Inflammatory macrophage (primary cell): ENCODE measurements at places on chromosomes 3 and 15.

- no peak for DNase-seq
Observed at GRCh38 chr3:119084371-119085069, 49.9 kb upstream of the IGSF11 start.

DNA sequence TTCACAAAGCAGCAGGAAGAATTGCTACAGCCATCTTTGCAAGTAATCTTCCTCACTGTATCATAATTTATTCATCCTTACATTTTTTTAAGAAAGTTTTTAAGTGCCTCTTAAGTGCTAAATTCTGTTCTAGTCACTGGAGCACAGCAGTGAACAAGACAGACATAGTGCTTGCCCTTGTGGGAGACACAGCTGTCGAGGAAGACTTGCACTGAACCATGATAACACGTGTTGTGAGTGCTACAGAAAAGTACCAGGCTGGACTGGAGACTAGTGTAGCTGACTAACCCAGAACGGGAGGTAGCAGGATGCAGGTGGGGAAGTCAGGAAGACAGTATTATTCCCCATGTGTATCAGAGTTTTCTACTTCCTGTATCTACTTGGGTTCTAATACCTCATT, 300.6 kb downstream of the TBL1XR1 start:
- DNase-seq: no peak

DNA sequence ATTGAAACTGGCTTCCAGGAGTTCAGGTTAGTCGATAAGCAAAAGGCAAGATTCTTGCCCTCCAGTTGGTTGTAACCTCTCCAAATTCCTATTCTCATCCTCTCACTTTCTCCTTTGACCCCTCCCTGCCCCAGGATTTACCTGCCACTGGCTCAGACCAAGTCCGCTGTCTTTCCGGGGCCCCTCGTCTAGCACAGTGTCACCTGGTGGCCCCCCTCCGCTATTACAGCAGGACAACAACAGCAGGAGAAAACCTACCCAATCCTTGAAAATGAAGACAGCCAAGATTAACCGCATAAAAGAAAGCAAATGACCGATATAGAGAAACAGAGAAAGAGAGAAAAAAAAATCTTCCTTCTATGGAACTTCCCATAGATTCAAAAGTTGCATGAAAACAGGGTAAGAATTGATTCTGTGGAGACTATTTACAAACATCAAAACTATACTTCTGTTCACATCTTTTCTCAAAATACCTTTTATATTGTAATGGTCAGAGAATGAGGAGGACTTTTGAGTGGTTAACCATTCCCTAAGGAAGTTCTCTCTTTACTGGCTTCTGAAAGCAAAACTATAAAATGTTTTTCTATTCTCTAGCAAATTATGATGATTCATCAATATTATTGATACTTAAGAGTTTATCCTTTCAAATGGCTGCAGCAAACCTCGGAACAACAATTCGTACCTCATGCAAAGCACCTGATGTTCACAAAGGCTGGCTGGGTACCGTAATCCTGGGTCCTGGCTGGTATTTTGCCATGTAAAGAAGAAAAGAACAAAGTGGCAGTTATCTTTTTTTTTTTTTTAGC, 10.0 kb upstream of the ST8SIA2 start:
- no peak for DNase-seq

DNA sequence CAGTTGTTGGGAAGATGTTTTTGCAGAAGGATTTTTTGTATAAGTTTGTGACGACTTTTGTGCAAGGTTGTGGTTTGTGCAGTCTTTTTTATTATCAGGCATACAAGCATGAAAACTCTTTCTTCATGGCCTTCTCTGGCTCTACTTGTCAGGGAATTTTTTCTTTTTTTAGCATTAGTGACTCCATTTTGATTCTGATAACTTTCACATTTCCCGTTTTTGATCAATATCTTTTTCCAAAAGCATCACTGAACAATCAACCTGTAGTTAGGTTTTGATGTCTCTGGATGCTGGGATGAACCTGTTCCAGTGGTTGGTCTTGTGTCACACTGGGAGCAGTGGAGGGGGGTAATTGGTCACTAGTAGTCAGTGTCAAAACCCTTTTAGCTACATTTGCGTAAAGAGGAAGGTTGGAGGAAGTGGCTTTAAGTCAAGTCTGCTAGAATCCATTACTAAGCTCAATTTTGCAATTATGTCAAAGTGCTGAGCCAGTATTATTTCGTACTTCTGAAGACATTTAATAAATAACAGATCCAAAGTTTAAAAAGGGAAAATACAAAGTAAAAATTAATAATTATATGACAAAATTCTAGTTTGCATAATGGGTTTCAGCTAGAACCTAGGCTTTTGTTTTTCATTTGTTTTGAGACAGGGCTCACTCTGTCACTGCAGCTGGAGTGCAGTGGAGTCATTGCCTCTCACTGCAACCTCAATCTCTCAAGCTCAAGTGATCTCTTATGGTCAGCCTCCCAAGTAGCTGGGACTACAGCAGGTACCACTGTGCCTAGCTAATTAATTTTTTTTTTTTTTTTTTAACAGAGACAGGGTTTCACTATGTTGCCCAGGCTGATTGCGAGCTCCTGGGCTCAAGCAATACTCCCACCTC, 18.8 kb upstream of the CFAP161 start:
- peak; percentile 65 for DNase-seq

- no peak for DNase-seq
Observed at GRCh38 chr15:40928821-40929659, at the start of gene DLL4. DLL4 (plus strand) TSS chr15:40929340; CDS start chr15:40929669, 329 bp downstream.

- no peak for DNase-seq
Observed at GRCh38 chr3:21991061-21991460, 240.1 kb upstream of the ZNF385D start.

- DNase-seq: no peak
Observed at GRCh38 chr15:96869790-96870189, 539.3 kb downstream of the NR2F2 start.

GRCh38 chr3:83953417-83954089, 1005.2 kb upstream of the CADM2 start:
- no peak for DNase-seq

- peak; percentile 75 for DNase-seq
Observed at GRCh38 chr3:160569894-160570652, 4.7 kb upstream of the KPNA4 start.

DNA sequence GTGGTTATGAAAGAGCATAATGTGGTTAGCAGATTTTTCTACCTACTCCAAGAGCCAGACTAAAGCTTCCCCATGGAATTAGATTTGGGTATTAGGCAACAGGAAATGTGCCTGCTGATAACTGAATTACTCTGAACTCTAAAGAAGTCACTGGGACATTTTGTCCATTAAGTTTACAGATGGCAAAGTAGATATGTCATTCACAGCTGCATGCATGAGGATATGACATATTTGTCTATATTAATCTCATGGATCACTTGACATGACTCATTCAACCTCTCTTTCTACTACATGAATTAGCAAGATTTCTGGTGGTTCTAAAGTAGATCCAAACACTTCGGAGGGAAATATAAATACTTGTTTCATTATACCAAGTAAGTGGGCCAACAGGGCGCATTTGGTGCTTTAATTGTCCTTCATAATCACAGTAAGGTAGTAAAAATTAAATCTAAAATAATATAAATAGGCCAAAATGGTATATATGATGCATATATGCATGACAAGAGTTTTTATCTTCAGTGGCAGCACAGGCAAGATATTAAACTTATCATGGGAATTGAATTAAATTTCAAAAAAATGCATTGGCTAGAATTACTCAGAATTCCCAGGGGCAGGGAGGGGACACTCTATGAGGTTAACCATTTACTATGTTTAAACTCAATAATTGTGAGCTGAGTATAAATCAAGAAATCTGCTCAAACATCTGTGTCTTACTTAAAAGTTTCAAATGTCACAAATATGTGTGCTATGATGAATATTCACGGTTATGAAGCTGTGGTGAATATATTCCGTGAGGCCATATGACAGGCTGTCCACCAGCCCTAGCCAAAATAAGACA, 365.3 kb upstream of the KCNMB2 start:
- DNase-seq: peak; percentile 59

DNA sequence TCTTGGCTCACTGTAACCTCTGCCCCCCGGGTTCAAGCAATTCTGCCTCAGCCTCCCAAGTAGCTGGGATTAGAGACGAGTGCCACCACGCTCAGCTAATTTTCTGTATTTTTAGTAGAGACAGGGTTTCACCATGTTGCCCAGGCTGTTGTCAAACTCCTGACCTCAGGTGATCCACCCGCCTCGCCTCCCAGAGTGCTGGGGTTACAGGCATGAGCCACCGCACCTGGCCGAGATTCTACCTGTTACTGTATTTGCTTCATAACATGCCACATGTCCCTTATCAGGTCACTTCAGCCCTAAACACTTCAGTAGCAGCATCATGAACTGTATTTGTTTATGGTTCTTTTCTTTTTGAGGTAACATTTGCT, 7.5 kb upstream of the LCTL start:
- DNase-seq: no peak

DNA sequence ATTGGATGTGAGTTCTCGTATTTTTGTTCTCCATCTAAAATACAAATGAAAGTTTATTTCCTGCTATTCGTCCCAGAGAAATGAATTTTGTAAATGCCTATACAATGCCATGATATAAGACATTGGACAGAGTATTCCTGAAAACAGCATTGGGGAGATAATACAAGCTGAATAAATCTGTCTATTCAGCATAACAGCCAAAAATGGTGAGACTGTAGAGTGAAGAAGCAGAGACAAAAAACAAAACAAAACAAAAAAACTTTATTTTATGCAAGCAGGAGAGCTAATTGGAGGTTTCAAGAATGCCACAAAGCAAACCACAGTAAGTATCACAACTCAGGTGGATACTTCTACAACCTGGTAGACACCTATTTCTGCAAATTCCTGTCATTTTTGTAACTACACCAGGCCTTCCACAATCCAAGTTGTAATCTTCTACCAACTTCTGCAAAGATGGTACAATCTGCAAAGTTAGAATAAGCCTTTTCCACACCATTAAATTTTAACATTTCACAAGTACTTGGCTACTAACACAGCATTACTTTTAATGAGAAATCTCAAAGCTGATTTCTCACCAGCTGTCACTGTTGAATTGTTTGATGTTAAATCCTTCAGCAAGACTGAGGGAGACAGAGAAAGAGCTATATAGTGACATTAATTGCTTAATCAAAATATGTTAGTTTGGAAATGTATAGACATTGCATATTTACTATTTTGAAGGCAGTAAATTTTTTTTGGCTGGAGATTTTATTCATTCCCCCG, 163.1 kb downstream of the CLSTN2 start:
- DNase-seq: no peak

GRCh38 chr3:105539897-105540296, 173.2 kb downstream of the ALCAM start:
- no peak for DNase-seq

DNA sequence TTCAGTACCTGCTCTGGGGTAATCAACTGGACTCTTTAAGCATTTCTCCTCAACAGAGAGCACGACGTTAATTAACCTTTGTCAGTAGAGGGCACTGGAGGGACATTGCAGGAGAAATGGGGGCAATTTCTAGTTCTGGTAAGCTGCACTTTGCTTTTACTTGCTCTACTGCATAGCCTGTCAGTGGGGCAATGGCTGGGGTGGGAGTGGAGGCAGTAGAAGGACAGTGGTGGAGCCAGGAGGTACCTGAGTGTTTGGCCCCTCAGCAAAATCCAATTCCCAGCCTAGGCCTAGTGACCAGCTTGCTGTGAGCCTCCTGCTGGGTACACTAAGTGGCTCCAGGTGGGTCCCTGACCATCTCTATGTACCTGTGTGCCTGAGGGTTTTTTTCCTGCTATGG, 18.3 kb upstream of the MED12L start:
- no peak for DNase-seq

GRCh38 chr3:63875510-63875909, 11.8 kb downstream of the ATXN7 start:
- no peak for DNase-seq

DNA sequence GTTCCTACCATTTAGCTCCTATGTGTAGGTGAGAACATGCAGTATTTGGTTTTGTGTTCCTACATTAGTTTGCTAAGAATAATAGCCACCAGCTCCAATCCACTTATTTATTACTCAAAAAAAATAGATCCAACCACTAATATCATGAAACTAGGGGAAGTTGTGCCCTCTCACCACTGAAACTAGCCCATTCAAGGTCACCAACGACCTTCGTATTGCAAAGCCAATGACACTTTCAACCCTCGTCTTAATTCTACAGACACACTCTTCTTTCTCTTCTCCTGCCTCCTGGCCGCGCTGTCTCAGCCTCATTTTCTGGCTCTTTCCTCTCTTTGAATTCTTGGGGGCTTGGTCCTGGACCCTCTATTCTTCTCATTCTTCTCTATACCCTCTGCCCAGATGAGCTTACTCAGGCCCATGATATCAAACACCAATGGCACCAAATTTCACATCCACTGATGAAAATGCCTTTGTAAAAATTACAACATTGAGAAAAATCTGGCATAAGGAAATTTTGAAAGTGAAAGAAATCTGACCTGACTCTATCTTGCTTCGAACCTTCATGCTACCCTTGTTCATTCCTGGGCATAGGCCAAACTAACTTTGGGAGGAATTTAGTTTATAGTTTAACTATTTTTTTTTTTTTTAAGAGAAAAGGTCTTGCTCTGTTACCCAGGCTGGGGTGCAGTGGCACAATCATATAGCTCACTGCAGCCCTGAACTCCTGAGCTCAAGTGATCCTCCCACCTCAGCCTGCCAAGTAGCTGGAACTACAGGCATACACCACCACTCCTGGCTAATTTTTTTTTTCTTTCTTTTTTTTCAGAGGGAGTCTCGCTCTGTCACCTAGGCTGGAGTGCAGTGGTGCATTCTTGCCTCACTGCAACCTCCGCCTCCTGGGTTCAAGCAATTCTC, 25.4 kb upstream of the LIMD1 start:
- DNase-seq: no peak

DNA sequence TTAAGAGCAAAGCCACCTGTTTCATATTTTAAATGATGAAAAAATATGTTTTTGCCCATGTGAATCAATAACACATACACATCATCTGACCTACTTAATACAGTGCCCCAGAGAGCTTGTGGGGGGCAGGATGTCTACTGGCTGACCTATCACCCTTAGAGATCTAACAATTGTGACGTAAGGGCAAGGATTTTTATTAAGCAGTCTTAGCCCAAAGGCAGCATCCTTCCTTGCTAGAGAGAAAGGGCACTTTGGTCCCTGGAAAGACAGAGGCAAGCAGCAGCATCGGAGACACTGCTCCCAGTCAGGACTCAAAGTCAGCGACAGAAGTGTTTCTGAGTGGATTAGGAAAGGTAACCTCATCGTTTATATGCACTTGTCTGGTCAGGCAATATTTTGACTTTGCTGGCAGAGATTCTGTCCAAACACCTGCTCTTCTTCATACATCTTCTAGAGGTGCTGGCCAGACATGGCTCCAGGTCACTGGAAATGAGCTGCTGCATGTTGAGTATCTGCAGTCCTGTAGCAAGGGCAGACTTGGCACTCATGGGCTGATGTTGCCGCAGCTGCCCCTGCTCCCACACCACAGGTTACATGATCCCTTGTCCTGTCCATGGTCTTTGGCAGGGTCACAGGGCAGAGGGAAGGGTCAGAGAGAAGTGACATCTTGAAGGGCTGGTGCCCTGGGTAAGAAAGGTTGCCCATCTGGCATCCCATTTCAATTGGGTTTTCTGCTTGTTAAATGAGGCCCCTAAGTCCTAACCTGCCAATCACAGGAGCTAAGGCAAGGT, 1.8 kb downstream of the CXCR6 start:
- no peak for DNase-seq

- DNase-seq: peak; percentile 60
Observed at GRCh38 chr3:69791919-69792399, 52.7 kb downstream of the MITF start.
